A172 (cell line): ENCODE measurements at places on chromosomes 12 and 14. TPM values are rescaled to one million over a fixed set of nuclear protein-coding genes. Genes with fewer than 3 reads are reported as not detected.

GRCh38 chr12:18467620-18468245 lies 206.4 kb downstream of the PIK3C2G start:
- no peak for DNase-seq

DNA sequence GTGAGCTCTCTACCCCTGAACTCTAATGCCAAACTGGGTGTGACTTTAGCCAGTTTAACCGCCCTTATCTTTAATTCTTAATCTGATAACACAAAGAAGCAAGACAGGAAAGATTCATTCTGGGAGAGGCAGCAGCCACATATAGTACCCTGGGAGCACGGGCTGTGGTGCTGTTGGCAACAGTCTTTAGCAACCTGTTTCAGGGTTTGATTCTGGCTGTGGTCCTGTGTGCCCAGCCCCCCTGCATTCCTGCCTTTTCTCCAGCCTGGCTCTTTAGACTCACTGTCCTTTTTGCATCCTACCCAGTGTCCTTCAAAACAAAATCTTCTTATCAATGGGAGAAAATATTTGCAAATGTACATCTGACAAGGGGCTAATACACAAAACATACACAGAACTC lies 275.2 kb downstream of the GXYLT1 start:
- no peak for DNase-seq

DNA sequence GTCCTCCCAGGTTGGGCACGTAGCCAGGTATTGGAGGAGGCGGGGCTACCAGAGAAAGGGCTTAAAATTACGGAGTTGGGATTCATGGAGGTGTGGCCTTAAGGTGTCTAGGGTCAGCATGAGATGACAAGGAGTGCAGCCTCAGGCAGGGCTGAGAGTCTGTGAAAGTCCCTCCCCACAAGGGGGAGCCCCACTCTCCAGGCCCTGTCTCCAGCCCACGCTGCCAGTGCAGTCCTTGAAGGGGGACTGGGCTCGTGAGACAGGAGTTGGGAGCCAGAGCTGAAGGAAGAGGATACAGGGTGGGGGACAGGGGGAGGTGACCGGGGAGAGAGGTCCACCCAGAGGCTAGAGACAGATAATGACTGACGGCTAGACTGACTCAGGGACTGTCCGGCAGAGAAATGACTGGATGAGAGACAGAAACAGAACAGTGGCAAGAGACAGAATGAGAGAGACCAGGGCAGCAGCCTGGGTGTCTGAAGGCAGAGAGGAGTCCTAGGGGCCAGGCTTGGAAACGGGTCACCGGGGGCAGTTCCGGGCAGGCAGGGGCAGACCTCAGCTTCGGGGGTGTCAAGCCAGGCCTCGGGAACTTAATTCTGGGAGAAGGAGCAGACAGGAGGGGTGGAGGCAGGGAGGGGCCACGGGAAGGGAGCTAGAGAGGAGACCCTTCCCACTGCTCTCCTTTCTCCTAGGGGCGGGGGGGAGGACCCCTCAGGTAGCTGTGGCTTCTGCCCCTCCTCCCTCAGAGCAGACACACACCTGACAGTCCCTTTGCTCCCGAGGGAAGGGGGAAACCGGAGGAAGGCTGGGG lies 970 bp downstream of the CDH24 start:
- peak; percentile 57 for DNase-seq

- DNase-seq: peak; percentile 25
Observed at GRCh38 chr12:44000309-44000952, 164.6 kb downstream of the TMEM117 start.

DNA sequence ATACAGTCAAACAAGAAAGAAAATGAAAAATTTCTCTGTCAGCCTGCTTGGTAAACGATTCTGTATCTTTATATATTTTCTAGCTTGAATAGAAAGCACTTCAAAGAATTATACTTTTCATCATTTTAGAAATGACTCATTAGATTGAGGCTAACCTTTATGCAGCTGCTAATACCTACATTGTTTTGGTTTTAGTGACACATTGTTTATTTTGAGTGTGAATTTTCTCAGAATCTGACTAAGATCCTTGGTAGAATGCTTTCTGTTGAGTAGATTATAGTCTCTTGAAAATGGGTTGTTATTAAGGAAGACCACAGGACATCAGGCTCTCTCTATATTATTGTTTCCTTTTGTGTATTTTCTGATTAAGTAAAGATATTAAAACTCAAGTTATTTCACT lies at the start of gene PMCH:
TSS of gene PMCH (minus strand) at position 45 of the 400 bp plus-strand sequence. CDS start 63 bp downstream, outside the sequence.
- DNase-seq: peak; percentile 46

DNA sequence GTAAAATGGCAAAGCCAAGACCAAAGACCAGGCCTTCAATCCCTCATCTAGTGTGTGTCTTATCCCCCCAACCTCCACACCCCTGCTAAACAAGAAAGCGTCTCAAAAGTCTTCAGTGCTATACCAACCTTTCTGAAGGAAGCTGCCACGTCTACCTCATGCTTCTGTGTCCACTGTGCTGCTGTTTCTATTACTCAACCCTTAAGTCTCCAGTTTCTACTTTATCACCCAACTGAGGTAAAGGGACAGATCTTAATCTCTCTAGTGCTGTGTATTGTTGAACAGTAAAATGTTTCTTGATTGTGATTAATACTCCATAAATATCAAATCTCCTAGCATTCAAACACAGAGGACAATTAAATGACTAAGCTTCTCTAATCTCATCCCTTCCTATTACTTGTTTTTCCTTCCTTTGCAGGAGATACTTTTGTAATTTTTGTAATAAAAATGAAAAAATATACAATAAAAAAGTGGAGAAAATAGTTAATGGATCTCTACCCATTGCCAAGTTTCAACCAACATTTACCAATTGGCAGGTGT lies 23.3 kb downstream of the BTBD7 start:
- no peak for DNase-seq

C3AR1 gene
- total RNA-seq: 0.10 and 0.12 TPM in 2 replicates

NAV3 gene
- 38.6 and 52.0 TPM in 2 replicates for total RNA-seq

SIX6 gene
- not detected in 2 replicates for total RNA-seq

TAS2R9 gene
- total RNA-seq: not detected in 2 replicates

OR4E2 gene
- not detected in 2 replicates for total RNA-seq

DNA sequence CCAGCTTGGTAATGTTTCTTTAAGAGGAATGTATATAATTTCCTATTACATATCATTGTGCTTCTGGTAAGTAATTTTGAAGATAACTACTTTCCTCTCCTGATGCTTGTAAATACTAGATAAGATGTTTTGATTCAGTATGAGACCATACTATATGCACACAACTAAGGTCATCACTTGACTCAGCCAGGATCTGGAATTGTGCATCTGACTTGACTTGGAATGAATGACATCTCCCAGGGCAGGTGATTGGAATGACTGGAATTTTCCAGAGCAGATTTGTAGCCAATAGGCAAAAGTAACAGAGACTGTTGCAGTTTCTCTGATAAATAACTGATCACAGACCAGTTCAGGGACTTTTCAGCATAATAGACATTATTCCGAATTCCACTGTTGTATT lies 11.1 kb downstream of the BEST3 start:
- peak; percentile 22 for DNase-seq

DNA sequence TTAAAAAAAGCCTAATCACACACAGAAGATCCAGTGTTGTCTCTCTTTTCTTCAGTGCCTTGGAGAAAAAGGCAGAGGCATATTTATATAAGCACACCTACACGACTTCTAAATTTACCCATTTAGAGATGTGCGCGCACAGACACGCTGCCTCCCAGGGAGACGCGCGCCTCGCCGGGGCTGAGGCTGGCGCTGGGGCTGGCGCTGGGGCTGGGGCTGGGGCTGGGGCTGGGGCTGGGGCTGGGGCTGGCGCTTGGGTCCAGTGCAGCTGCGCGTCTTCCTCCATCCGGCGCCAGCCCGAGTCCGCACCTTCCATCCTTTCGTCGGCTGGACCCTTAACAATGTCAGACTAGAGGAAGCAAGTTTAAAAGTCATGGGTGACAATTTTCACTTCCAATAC lies 118.4 kb upstream of the ARID2 start:
- DNase-seq: no peak

B3GNT4 gene
- 0.22 and 3.7 TPM in 2 replicates for total RNA-seq

CLEC2A gene
- total RNA-seq: not detected in 2 replicates

GRCh38 chr12:6790496-6791150 lies 1.3 kb downstream of the CD4 start:
- no peak for DNase-seq
